ENCODE measurements at places on chromosomes 2 and 18.

GRCh38 chr2:11043245-11043644, 112.0 kb upstream of the SLC66A3 start:
- DNase-seq: no peak

DNA sequence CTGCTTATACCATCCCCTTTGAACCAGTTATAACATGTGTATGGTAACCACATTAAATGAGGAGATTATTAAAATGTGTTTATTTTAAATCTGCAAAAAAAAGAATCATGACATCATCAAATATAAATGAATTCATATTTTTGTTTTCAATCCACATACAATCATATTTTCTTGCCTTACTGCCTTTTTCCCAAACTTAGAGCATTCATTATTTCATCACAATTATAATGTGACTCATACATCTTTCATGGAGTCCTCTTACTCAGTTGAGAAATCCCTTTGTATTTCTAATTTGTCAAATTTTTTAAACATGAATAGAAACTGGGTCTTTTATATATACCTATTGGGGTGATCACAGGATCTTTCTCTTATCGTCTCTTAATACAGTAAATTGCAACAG, 909.6 kb downstream of the DSC3 start:
- no peak for DNase-seq

- no peak for DNase-seq
Observed at GRCh38 chr2:126797622-126798275, 100.9 kb upstream of the TEX51 start.

- DNase-seq: no peak
Observed at GRCh38 chr2:24233321-24233720, 58.5 kb downstream of the FAM228A start.

- no peak for DNase-seq
Observed at GRCh38 chr2:236748385-236748784, 178.8 kb downstream of the ACKR3 start.

DNA sequence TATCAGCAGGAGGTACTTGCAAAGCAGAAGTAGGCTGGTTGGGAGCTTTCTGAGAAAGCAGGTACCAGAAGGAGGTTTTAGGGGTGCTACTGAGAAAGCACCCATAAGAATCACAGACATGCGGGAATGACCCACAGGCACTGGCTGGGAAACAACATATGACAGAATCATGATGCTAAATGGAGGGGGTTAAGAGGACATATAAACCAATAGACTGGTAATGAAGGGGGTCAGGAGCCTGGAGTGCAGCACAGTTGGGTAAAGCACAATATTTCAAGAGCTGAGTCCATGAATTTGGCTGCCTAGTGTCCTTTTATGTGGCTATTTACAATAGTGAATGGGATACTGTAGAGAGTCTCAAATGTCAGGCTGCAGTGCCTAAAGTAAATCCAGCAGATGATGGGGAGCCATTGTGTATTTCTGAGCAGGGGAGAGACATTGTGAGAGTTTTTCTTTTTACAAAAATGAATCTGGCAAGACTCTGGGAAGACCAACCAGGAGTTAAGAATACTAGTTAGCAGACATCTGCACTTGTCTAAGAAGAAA, 27.6 kb upstream of the GMCL1 start:
- DNase-seq: no peak

Measured in eye (tissue), 1 donor.